ENCODE measurements at places on chromosomes 6 and 20.

DNA sequence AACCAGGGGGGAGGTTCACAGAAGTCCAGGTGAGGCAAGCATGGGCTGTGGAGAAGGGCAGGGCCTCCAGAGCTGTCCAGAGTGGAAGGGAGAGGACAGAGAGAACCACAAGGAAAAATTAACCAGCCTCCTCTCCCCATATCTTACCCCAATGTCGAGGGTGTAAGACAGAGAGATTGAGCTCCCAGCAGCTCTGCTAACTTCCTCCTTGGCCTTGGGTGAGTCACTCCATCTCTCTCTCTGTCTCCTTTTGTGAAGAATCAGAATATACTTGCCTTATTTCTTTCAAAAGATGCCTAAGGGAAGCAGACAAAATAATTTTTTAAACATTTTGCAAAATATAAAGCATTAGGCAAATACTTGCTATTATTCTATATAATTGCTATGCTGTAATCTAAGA, 58.3 kb upstream of the IYD start:
- no peak for DNase-seq

DNA sequence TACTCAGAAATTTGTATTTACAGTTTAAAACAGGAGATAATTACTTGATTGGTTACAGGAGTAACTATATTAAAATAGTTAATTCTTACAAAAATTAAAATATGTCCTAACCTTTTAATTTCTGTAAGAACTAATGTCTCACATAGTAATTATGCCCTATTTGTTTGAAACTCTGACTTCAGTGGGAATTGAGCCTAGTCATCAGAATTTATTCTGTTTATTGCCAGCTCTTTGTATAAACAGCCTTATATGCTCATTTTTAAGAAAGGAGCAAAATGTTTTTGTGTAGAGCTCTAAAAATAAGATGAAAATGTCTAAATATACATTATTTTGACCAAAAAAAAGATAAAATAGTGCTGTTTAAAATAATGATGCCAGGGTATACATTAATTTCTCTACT, 21.5 kb downstream of the TRMT11 start:
- DNase-seq, result no peak

DNA sequence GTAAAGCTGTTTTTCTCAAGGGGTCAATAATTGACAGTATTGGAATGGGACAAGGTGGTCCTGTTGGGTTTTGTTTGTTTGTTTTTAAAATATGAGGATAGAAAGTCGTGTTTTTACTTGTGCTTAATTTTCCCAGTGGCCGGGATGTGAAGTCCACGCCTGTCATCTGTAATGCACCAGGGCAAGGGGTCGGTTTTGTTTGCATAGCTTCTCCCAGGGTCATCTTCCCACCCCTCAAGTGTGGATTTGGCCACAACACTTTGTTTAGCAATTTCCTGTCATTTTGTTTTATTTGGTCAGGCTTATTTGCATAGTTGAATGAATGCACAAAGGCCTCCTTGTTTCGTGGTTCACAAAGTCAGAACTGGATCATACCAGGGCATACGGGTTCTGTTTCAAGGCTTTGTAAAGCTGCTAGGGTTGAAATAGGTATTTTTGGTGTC, 29.8 kb downstream of the SYNJ2 start:
- DNase-seq, result no peak

GRCh38 chr20:37308086-37309050, 18.9 kb downstream of the MANBAL start:
- no peak for DNase-seq

DNA sequence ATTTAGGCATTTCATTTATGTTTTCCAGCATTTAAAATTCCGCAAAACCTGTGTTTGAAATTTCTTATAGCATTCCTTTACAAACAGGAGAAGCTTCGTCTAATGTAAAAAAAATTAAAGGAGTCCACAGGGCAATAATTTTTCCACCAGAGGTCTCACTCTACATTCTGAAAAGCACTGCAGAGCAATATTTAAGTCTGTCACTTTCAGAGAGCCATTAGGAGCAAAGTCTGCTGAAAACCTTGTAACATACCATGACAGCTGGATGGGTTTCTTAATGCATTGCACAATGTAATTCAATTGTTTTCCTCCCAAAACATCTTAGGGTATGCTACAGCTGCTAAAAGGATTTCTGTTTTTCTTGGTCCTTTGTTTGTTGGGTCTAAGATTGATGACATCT, 18.0 kb downstream of the BAG2 start:
- DNase-seq, result no peak

- DNase-seq, result no peak
Observed at GRCh38 chr20:51176876-51177275, 154.0 kb upstream of the KCNG1 start.

- no peak for DNase-seq
Observed at GRCh38 chr6:31922942-31923341, 4.6 kb upstream of the C2 start.

- DNase-seq, result no peak
Observed at GRCh38 chr6:36980876-36981619, 4.9 kb downstream of the MTCH1 start.

- DNase-seq, result no peak
Observed at GRCh38 chr20:50911030-50911429, 20.2 kb downstream of the ADNP start.

All from caudate nucleus (tissue), 63 donors.